ENCODE measurements at places on chromosomes 6 and 20. TPM values are rescaled to one million over a fixed set of nuclear protein-coding genes. Genes with fewer than 3 reads are reported as not detected.

DNA sequence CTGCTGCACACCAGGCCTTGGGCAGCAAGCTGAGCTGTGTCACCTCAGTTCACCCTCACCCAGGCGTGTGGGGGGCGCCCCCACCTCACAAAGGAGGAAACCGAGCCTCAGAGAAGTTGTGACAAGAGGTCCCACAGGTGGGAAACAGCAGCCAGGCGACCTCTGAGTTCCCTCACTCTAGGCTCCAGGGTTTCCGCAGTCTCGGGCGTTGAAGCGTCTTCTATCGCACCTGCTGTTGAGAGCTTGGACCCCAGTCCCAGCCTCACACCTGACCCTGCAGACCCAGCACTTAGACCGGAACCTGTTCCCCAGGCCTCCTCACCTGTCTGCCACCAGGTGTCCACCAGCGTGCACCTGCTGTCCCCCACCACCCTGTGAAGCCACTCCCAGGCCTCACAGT, 22.3 kb upstream of the APMAP start:
- peak; percentile 24 for DNase-seq

- DNase-seq, result peak; percentile 67
These were observed 16.8 kb upstream of the ARFGEF2 start for GRCh38 chr20:48904566-48905296.

- peak; percentile 74 for DNase-seq
These were observed 68.5 kb downstream of the MRPL14 start for GRCh38 chr6:44058617-44059358.

MTFR2 gene
- 2.6 TPM for polyA plus RNA-seq

All from stomach (tissue), 19 donors.